Jurkat, Clone E6-1 (cell line): ENCODE measurements at places on chromosomes 4 and X.
A peak's percentile ranks its signal among the peaks of the same experiment; 100 is the strongest.

DNA sequence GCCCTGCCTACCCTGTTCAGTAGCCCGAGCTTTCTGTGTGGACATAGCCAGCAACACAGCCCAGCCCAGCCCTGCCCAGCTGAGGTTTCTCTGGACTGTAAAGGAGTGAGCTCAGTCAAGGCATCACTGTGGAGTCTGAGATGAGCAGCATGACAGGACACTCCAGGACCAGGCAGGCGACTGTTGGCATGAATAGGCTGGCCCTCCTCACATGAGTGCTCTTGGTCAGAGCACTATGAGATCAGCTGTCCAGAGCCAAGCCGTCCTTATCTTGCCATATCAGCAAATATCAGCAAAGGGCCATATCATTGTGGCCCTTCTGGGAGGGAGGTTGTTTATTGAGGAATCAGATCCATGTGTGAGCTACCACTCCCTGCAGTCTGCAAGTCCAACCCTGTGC lies 30.9 kb downstream of the REELD1 start:
- DNase-seq = no peak

- DNase-seq = no peak
Measured at GRCh38 chr4:7299010-7299907, 106.9 kb downstream of the SORCS2 start.

GRCh38 chr4:88736264-88736663 lies 38.6 kb upstream of the NAP1L5 start:
- no peak for DNase-seq

- no peak for DNase-seq
Measured at GRCh38 chrX:96987228-96987627, 103.5 kb downstream of the RPA4 start.

- DNase-seq = no peak
Measured at GRCh38 chr4:82747686-82748575, 50.7 kb downstream of the SCD5 start.

DNA sequence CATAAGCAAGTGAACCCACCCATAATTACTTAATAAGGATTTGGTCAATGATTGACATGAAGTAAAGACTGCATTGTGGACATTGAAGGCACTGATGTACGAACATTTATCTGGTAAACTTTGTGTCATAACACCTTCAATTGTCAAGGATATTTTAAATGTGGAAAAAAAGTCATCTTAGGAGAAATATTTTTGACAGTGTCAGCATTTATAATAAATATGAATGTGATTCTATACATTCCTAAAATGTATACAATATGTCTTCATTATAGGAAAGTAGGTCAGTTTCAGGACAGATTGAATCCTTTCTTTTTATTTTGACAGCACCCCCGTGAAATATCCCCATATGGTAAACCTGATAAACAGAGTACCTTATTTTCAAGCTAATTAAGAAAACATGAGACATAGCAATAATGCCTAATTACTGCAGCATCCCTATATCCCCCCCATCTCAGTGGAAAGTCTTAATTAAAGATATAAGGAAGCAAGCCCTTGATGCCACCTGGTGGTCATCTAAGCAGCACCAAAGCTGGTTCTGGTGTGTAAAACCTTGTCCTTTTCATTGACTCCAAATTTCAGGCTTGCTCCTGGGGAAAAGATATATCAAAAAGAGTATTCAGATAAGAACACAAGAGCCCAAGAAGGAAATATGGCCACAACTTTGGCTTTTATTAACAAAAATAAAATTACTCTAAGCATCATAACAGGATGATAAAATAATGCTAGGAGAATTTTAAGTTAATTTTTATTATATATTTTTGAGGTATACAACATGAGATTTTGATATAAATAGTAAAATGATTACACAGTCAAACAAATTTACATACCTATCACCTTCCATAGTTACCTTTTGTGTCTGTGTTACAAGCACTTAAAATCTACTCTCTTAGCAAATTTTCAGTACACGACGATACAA lies 379.7 kb downstream of the TLL1 start:
- DNase-seq = peak; percentile 18

- DNase-seq = no peak
Measured at GRCh38 chr4:30950737-30951136, 230.6 kb downstream of the PCDH7 start.

DNA sequence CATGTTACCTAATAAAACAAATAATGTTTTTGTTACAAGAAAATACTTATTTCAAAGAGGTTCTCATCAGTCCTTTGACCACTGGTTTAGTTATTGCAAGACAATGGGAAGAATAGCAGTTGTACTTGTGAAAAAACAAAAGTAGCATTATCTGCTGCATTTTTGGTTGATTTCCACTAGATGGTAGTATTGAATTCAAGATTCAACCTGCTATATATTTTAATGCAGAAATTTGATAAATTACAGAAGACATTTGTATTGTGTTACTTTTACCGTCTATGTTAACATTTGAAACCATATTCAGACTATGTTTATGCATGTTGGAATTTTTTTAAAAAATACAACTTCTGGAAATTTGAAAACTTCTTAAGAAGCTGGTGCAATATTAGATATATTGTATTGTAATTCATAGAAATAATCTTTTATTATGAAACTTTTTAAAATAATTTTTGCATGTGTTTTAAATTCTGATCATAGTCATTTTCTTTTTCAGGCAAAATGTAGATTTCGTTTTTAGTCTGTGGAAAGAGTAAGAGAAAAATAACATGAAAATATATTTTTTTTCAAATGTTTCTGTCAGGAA lies 56.4 kb downstream of the SPCS3 start:
- peak; percentile 1 for DNase-seq

DNA sequence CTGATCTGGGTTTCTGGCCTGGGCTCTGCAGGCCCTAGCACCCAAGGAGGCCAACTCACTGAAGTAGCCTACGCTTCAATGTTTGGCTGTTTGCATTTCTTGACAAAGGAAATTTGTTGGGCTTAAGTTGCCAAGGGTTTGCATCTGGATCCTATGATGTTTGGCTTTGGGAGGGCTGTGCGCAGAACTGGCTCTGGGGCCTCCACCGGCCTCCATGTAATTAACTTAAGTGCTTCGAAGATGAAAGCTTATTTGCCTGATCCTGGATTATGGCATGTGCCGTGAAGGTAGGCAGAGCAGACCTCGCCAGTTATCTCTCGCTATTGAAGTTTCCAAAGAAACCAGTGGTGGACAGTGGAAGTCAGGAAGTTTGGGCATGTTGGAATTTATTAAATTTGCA lies 124.3 kb upstream of the STX18 start:
- DNase-seq = no peak

GRCh38 chrX:68415316-68415715 lies 18.0 kb downstream of the OPHN1 start:
- DNase-seq = no peak

GRCh38 chr4:185113340-185113739 lies 29.7 kb upstream of the SLC25A4 start:
- no peak for DNase-seq

DNA sequence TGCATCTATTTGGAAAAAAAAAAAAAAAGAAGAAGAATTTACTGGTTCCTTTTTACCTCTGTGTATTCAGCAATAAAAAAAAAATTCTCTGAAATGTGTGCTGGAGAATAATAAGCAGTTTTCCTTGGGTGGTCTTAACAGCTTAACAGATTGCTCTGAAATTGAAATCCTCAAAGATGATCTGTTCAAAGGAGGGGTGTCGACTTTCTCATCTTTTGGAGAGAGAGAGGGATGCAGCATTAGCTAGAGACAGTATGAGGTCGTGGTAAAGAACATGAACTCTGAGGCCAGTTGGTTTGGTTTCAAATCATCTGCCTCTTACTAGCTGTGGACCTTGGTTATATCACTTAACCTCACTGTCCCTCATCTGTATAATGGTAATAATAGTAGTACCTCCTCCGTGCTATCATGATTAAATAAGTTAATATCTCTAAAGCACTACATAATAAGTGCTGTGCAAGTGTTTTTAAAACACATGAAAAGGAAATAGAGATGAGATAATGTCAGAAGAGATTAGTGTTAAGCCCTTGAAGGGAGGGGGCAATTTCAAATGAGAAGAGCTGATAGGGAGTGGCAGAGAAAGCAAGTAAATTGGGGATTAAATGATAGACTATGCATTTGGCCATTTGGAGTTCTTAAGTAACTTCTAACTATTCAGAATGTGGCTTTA lies 109.9 kb upstream of the LIMCH1 start:
- DNase-seq = no peak

- DNase-seq = no peak
Measured at GRCh38 chr4:24482871-24483270, 101.5 kb downstream of the DHX15 start.

DNA sequence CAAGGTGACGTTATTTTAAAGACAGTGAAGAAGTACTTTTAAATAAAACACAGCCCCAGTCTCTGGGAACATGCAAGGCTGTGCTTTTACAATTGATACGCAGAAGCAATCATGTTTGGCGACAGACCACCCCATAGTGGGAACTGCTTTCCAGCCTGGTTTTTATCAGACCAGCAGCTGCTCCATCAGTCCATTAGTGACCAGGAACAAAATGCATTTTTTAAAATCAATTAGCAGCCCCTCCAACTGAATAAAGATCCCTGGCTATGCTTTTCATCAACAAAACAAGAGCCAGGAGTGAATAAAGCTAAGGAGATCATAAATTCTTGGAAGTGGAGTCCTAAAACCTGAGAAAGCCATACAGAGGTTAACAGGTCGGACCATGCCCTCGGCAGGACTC lies 153.0 kb upstream of the TENM3 start:
- no peak for DNase-seq

- DNase-seq = no peak
Measured at GRCh38 chrX:72479324-72480274, 93.0 kb downstream of the HDAC8 start.

GRCh38 chr4:71126719-71127118 lies 133.3 kb downstream of the DCK start:
- no peak for DNase-seq

- no peak for DNase-seq
Measured at GRCh38 chr4:128241425-128241913, 46.1 kb downstream of the PGRMC2 start.

DNA sequence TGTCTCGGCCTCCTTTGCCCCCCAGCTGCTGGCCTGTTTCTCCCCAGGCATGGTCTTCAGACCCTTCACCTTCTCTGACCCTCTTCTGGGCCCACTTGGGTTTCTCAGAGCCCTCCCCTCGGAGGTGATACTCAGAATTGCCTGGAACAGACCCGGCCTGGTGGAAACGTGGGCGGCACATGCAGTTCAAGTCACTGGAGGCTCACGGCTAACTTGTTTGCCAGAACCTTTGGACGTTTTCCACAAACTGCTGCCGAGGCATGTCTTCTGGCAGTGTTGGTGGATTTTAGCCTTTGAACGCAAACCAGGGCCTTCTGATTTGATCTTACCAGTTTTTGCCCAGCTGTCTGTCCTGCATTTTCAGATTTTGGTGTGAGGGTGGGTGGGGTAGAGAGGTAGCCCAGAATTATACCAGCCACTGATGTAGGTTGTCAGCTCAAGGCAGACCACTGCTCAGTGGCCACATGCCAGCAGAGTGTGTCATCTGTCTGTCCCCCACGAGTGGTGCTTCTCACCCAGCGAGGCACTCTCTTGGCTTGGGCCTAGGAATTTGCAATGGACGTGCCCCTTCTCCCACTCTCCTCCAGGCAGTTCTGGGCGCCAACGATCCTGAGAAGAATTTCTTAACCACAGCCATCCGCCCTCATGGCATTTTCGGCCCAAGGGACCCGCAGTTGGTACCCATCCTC lies 32.5 kb upstream of the ZNF185 start:
- DNase-seq = no peak

DNA sequence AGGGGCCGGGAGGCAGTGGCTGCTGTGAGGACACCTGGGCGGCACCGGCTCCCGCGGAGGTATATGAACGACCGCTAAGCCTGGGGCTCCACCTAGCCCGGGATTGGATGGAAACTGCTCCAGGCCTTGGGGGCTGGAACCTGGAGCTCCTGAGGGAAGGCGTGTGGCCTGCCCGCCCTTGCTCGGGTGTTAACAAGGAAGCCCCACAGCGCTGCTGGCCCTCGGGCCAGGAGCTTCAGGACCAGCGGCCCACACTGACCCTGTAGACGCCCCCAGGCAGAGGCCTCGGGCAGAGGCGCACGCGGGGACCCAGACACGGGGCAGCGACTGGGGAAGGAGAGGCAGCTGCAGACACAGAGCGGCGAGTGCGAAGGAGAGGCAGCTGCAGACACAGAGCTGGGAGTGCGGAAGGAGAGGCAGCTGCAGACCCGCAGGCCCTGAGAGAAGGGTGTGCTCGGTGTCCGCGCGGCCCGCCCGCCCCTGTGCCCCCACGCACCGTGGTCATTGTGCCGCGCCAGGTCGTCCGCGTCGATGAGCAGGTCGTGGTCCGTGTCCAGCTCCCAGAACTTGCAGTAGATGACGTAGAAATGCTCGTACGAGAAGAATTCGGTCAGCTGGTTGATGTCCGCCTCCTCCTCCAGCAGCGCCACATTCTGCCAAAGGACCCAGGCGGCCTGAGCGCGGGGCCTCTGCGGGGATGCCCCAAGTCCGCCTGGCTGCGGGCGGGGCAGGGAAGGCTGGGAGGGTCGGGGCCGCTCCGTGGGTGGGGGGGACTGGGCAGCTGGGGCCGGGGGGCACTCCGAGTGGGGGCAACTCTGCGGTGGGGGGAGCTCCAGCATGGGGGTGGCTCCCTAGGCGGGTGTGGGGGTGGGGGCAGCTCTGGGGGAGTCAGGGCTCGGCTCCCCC lies 26.7 kb upstream of the GTPBP6 start:
- no peak for DNase-seq

GRCh38 chr4:128228845-128229795 lies 58.5 kb downstream of the PGRMC2 start:
- no peak for DNase-seq

DNA sequence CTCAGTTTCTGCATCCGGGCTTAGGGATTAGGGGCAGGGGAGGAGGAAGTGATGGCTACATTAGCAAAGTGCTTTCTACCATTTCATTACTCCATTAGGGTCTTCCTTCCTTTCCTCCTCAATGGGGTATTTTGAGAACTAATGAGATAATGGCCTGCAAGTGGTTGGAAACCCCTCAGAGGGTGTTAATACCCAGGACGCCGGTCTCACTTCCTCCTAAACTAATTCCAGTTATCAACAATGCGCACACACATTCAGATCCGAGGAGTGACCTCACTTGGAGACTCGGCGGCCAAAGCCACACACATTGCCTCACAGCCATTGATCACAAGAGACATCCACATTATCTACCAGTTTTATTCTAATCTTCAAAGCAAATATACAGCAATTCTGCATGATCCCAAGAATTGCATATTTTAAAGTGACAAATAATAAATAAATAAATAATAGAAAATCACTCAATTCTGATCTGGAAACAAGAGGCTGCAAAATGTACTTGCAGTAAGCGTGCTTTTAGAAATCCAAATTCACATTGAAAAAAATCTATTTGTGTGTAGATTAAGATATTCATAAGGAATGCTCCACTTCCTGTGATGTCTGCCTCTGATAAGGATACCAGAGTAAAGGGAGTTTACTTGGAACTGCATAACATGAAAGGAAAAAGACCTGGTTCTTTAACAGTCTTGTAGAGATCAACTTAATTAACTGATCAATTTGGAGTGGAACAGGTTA lies 329.1 kb downstream of the FBXW7 start:
- no peak for DNase-seq

GRCh38 chr4:107799669-107800450 lies 24.9 kb upstream of the SGMS2 start:
- DNase-seq = no peak
